ENCODE measurements at places on chromosomes 3 and 15. TPM values are rescaled to one million over a fixed set of nuclear protein-coding genes. Genes with fewer than 3 reads are reported as not detected.

DNA sequence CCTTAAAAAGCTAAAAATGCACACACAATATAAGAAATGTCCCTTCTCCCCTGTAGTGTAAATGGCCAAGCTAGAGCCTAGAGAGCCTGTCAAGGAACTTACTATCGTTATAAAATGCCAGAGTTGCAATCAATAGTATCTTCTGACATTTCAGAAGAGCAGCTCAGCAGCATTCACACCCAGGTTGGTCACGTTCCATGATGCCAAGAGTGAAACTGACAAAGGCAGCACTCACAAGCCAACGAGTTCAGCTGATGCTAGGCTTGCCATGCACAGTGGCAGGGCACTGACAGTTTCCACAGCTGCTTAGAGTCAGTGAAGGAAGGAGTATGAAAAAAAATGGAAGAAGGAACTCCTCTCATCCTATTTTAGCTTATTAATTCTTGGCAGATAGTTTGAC lies 331.4 kb upstream of the CCDC54 start:
- DNase-seq, result no peak

- peak; percentile 54 for DNase-seq
Observed at GRCh38 chr3:52892625-52893311, 4.6 kb downstream of the STIMATE start.

DNA sequence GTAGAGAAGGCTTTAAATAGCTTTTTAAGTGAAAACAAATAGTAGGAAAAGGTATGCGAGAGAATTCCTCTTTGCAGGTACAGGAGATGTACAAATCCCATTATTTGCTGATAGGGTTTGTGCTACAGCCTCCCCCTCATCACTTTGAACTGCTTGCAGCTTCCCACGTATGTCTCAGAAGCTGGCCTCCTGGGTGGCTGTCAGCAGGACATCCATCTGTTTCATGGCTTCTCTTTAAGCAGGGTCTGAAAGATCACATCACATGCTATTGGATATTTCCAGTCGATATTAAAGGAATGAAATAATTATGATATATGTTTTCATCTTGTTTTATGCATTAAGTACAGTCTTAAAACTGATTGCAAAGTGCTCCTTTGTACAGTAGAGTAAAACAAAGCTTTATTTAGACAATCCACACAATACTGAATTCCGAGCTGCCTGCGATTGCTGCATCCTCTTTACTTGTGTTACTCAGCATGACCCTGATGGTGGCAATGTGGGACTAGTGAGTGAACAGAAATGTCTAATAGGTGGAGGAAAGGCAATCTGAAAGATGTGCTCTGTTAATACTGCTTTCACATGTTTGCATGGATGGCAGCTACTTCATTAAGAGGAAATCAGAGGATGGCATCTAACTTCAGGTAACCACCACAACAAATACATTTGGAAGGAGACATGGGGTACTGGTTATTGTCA lies 930.6 kb upstream of the SEMA6D start:
- no peak for DNase-seq

- peak; percentile 30 for DNase-seq
Observed at GRCh38 chr15:84079885-84080777, 155.4 kb upstream of the GOLGA6L4 start.

GRCh38 chr3:141877911-141878310 lies 1.5 kb downstream of the ATP1B3 start:
- DNase-seq, result no peak

DNA sequence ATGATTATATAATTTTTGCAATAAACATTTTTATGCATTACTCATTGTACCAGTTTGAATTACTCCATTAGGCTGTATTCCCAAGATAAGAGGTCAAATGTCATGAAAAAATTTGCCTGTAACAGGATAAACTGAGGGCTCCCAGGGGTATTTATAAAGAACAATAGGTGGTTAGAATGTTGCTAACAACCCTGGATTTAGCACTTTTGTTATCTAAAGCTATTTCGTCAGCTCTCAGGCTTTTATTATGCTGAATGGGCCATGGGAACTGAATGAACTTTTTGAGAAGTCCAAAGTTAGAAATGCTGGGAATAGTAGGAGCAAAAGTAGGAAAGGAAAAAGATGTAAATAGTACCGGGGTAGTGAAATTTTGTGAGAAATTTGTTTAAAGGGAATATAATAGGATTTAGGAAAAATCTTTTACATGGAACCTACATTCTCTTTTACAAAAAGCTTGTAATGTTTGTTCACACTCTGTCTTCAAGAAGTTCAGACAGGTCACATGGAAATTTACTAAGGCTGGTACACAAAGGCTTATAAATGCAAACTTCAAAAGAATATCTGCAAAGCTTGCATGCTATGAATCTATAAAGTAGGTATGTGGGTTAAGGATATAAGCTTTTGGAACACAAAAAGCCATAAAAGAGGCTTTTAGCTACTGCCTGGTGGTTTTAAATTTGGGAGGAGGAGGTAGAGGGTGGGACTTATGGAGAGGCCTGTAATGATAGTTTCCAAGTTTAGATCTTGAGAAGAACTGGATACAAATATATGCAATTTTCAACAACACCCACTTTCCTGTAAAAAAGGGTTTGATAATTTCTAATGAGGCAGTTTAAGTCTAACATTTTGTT lies 445.8 kb upstream of the NAALADL2 start:
- no peak for DNase-seq

- DNase-seq, result no peak
Observed at GRCh38 chr3:42443292-42443691, 32.9 kb upstream of the LYZL4 start.

DNA sequence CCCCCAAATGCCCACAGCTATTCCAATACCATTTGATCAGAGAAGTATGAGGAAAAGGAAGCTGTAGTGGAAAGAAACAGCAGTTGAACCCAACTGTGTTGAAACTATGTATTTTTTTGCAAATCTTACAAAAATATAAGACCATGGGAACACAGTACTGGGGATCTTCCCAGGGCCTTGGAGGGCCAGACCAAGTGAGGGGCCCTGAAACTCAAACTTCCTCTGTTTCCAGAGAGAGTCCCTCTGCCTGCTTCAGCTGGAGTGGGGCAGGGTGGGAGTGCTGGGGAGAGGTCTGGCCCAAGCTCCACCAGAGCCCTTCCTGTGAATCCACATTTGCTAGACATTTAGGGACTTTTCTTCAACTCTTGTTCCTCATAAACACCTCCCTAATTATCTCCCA lies 263.9 kb downstream of the CHST2 start:
- no peak for DNase-seq

DNA sequence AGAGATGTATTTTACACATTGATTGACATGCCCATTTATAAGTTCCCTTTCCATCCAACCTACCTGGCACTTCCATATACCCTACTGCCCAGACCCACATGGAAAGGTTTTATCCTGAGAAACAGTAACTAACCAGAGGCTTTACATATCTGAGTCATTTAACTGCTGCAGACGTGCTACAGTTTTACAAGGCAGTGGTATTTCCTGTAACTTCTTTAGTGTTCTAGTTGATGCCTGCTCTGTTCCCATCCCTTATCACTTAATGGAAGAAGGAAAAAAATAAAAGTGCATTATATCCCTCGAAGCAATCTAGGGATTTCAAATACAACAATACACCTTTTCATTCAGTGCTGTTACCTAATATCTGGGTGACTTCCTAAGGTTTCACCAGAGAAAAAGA lies 107.1 kb downstream of the TMCO5A start:
- DNase-seq, result no peak

- DNase-seq, result no peak
Observed at GRCh38 chr3:195195321-195196209, 75.4 kb downstream of the XXYLT1 start.

- DNase-seq, result no peak
Observed at GRCh38 chr15:74869372-74869725, 3.8 kb downstream of the SCAMP2 start.

- no peak for DNase-seq
Observed at GRCh38 chr3:169430707-169431404, 232.7 kb downstream of the MECOM start.

- no peak for DNase-seq
Observed at GRCh38 chr3:184823990-184824389, 12.0 kb downstream of the VPS8 start.

- no peak for DNase-seq
Observed at GRCh38 chr3:10702961-10703740, 112.9 kb upstream of the SLC6A11 start.

DNA sequence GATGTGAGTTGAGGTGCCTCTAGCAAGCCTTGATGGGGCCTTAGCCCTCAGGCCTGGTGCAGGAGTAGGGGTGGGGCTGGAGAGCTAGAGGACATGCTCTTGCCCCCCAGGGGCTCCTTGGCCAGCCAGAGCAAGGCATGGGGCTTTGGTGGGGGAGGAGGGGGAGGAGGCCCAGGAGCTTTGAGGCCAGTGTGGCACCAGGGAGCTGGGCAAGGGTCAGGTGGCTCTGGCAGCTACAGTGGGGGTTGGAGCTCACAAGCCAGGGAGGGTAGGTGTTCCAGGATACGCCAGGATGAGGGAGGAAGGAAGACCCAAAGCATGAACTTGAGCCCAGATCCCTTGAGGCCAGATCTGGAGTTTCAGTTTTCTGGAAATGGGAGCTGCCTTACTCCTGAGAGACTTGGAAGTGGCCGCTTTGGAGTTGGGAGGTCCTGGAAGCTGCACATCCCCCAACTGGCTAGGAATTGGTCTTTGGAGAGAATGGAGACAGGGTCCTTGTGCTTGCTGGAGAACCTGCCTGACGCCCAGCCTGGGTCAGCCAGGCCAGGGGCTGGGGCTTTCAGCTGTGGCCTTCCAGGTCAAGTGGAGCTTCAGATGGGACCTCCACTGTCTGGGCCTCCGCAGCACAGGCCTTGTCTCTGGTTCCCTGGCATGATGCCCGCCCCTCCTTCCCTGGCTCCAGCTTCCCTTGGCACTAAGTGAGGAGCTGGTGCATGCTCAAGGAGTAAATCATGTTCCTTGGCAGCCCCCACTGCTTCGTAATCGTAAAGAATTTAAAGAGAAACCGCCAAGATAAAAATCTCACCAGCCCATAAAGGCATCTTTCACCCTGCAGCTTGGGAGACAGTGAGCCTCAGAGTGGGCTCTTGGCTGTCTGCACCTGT lies 8.7 kb downstream of the SEMA3F start:
- DNase-seq, result no peak

DNA sequence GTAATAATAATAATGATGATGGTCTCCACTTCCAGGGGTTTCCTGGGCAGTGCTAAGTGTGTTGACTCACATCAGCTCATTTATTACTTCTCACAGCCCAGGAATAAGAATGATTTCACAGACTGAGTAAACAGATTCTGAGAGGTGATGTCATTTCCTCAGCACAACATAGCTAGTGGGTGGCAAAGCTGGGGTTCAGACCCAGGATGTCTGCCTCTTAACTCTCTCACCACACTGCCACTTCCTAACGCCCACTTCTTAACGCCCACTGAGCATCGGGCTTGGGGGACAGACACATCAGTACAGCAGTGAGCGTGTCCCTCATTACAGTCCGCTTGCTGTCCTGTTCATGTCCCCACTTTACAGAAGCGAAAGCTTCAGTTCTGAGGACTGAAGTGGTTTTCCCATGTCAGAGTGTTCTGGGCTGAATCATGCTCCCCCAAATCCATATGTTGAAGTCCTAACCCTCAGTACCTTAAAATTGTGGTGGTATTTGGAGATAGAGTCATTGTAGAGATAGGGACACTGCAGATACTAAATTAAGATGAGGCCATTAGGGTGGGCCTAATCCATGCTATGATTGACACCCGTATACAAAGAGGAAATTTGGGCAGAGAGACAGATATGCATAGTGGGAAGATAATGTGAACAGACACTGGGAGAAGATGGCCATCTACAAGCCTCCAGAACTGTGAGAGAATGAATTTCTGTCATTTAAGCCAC lies 68.0 kb downstream of the ATP2B2 start:
- DNase-seq, result peak; percentile 29

DNA sequence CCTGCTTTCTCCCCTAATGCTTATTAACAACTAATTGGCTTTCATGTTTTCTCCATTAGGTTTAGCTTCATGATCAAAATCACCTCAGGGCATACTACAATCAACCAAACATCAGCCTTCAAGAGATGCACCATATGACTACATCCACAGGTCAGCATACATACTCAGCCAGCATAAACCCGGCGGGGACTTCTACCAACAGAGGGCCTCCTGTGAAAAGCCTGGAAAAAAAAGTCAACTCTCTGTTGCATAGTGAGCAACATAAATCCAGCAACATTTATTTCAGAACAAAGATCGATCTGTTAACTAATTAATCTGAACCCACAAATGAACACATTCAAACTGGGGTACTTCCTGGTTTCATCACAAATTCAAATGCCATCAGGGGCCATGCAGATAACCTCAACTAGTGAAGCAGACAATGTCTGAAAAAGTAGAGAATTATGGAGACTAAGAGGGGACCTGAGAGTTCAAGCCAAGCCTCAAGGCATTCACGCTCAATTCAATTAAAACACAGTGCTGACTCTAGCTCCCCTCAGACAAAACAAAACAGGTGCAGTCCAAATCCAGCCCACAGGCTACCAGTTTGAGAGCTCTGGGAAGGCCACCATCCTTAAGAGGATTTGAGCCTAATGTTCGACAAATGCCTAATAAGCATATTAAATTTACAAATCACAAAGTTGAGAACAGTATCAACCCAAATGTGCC lies 124.5 kb downstream of the MAGI1 start:
- DNase-seq, result no peak

GRCh38 chr3:180265551-180265950 lies 228.8 kb upstream of the PEX5L start:
- no peak for DNase-seq

- DNase-seq, result peak; percentile 94
Observed at GRCh38 chr15:88627463-88627862, 6.3 kb downstream of the AEN start.

GRCh38 chr3:194256040-194256945 lies 94.8 kb downstream of the CPN2 start:
- DNase-seq, result no peak

DNA sequence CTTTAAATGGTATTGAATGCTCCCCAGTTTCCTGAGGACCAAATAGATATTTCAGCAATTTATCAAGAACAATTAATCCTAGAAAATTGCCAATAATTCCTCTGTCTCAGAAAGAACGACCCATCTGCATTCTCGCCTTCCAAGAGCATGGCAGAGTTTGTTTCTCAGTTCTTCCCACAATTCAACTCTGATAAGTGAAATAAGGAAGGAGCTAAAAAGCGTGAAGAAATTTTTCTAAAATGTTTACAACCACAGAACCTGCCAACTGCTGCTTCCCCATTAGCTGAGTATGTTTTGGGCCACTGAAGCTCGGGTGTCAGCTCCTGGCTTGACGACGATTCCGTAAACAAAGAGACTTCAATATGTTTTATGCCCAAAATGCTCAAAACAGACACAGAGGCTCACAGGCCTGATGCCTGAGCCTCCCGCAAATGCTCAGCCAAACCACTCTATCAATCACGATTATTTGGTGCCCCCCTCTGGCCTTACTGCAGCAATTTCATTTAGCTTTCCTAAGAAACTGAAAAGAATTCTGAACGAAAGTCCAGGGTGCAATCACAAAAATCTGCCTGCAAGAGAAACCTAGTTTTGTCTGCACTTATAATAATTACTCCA lies 259.2 kb upstream of the CCDC54 start:
- no peak for DNase-seq

- no peak for DNase-seq
Observed at GRCh38 chr3:43549626-43550290, 72.1 kb downstream of the ANO10 start.

Gene SYNPR
- not detected for polyA plus RNA-seq

Gene SNTN
- not detected for polyA plus RNA-seq

Gene COL7A1
- polyA plus RNA-seq, result not detected

Gene NME9
- 0.80 TPM for polyA plus RNA-seq

Gene HYAL1
- polyA plus RNA-seq, result 0.09 TPM

Gene PP2D1
- polyA plus RNA-seq, result 0.40 TPM

Gene SPATA12
- polyA plus RNA-seq, result not detected

Gene TMEM158
- polyA plus RNA-seq, result not detected

Gene RLBP1
- not detected for polyA plus RNA-seq

Gene CPNE4
- not detected for polyA plus RNA-seq
